ENCODE measurements at places on chromosomes 6 and 20. TPM values are rescaled to one million over a fixed set of nuclear protein-coding genes. Genes with fewer than 3 reads are reported as not detected.

- no peak for DNase-seq
Measured at GRCh38 chr20:40844332-40844731, 155.3 kb upstream of the MAFB start.

DNA sequence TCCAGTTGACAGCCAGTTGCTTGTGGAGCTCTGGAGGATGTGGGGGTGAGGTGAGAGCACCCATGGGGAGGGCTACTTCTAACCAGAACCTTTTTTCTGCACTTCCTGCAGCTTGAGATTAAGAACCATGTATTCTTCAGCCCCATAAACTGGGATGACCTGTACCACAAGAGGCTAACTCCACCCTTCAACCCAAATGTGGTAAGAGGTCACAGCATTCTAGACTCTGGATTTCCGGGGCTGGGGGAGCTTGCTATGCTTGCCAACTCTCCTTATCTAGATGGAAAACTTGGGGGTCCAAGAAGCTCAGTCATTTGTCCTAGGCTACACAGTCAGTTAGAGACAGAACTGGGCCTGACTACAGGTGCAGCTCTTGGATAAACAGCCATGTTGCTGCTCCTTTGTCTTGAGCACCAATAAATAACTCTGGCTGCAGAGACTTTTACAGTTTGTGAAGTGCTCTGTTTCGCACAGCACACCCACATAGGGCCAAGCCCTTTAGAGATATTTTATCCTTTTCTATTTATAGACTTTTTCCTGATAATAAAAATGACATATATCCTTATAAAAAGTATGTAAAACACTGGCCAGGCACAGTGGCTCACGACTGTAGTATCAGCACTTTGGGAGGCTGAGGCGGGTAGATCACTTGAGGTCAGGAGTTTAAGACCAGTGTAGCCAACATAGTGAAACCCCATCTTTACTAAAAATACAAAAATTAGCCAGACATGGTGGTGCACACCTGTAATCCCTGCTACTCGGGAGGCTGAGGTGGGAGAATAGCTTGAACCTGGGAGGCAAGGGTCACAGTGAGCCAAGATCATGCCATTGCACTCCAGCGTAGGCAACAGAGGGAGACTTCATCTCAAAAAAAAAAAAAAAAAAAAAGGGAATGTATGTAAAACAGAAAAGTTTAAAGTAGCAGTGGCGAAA lies 10.6 kb upstream of the IFT52 start:
- no peak for DNase-seq

Gene LAMA4
- total RNA-seq: 103 TPM

DNA sequence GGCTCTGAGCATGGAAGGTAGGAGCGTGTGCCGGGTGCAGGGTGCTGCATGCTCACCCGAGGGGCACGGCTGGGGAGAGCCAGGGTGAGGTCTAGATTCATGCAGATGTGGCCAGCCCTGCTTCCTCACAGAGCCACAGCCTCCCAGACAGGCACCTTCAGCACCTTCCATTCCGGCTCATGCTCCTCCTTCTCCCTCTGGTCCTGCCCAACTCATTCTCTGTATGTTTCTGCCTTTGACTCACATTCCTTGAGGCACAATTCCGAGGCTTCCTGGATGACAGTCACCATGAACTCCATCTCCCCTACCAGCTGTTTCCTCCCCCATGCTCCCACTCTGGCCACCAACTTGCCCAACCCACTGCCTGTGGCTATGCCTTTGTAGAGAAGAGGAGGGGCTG lies 35.4 kb downstream of the DACT2 start:
- DNase-seq: no peak

- peak; percentile 14 for DNase-seq
Measured at GRCh38 chr6:347951-348859, 43.3 kb upstream of the IRF4 start.

Gene ENPP3
- 0.14 TPM for total RNA-seq

Gene C20orf204
- 0.55 TPM for total RNA-seq

DNA sequence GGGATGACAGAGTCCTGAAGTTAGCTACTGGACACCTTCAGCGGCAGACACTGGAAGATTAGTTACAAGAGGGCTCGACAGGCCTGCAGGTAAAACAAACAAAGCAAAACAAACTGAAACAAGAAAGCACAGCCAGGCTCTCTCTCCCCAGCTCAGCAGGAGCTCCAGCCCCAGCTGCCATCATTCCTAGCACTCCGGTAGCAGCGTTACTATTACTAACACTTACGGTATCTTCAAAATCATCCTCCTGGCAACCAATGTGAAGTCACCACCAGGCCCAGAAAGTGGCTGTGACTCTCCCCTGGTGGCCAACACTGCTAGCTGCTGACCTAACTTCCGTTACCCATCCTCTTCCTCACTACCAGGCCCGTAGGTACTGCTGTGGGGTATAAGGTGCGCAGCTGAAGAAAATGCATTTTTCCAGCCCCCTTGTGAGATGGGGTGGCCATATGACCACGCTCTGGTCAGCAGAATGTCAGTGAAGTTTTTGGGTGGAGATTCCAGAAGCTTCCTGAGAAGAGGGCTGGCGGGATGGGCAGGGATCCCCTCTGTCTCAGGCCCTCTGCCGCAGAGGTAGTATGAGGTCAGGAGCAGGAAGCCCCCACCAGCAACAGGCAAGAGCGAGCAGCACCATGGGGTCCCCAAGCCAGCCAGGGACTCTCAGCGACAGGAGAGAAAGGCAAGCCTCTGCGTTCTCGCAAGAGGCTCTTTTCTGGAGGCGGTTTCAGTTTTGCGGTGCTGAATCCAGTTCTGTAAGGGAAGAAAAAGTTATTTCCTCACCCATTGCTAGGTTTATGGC lies 37.4 kb upstream of the TBXT start:
- DNase-seq: no peak

Gene GNAS-AS1
- total RNA-seq: 0.25 TPM

GRCh38 chr6:136880748-136881460 lies 41.2 kb upstream of the SLC35D3 start:
- no peak for DNase-seq

GRCh38 chr20:3739054-3739925 lies 6.8 kb downstream of the HSPA12B start:
- DNase-seq: peak; percentile 61

DNA sequence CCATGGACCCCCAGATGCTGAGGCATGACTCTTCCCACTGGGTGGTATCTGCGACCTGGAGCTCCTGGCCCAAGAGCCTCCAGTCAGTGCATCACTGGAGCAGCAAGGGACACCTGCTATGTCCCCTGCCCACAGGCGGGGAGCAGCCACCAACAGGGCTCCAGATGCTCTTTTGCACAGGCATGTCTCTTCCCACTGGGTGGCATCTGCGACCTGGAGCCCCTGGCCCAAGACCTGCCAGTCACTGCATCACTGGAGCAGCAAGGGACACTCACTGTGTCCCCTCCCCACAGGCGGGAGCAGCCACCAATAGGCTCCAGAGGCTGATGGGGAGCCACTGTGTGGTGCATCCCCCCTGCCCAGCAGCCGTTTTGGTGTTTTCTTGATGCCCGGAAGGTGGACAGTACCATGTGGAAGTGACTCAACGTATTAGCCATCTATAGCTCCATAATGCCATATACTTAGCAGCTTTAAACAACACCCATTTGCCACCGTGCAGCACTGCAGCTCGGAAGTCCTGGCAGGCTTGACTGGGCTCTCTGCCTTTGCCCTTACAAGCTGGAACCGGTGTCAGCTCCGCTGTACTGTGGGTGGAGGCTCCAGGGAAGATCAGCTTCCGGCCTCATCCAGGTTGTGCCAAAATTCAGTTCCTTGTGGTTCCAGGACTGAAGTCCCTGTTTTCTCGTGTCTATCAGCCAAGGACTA lies 124.9 kb upstream of the CST7 start:
- no peak for DNase-seq

Gene OR2H2
- total RNA-seq: not detected

Gene DEF6
- 1.0 TPM for total RNA-seq

- DNase-seq: no peak
Measured at GRCh38 chr6:90124874-90125510, 171.7 kb downstream of the BACH2 start.

DNA sequence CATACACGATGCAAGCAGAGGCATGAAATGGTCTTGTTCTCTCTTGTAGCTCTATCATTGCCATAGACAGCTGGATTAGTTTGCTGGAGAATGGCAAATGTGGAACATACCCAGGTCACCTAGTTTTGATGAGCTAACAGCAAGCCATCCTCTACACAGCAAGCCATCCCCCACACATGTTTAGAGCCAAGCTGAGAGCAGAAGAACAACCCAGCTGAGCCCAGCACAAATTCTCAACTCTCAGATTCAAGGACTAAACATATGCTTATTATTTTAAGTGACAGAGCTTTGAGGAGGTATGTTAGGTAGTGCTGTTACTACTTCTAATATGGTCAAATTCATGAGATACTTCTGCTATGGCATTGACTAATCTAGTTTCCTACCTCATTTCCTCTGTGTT lies 230.3 kb downstream of the OTOR start:
- DNase-seq: no peak

GRCh38 chr6:130995783-130996447 lies 67.1 kb downstream of the EPB41L2 start:
- DNase-seq: no peak

GRCh38 chr20:33791021-33791420 lies 20.1 kb upstream of the CHMP4B start:
- DNase-seq: no peak

DNA sequence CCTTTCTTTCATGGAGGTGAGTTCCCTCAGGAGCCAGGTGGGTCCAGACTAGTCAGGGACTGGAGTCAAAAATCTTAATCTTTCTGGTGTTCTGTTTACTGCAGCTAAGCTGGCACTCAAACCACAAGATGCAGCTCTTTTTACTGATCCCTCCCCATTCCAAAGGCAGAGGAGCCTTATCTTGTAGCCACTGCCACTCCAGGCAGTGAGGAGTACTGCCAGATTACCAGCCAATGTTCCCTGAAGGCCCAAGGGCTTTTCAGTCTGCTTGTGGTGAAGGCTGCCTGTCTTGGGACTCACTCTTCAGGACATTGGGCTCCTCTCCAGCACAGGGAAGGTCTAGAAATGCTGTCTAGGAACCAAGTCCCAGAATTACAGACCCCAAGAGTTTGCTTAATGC lies 490.4 kb upstream of the ADGRB3 start:
- DNase-seq: no peak

Gene TAF4
- total RNA-seq: 11.8 TPM

Gene SLC35F1
- total RNA-seq: 6.4 TPM

Gene BPHL
- 15.5 TPM for total RNA-seq

DNA sequence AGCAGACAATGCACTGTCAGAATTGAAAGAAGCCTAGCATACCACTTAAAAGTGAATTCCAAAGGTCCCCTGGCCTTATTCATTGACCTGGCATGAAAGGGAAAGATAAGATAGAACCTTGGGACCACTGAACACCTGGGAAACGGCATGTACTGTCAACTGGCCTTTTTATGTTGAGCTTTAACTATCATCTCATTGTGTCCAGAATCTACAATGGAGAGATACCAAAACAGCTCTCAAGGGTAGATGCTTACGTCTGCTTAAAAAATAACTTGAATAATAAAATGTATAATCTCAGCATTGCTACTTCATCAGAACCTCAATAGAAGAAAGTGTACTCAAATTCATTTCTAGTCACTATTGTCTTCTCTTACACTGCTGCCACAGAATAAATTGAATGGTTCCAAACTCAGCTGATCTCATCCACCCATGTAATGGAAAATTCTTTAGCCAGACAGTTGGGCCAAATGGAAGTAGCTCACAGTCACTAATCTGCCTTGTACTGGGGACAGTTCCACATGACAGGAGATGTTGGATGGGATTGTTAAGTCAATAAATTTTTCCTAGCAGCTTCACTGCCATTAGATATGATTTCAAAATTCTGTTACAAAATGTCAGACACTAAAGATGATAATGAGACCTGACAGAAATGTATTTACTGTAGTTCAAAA lies 93.8 kb downstream of the MLIP start:
- no peak for DNase-seq

DNA sequence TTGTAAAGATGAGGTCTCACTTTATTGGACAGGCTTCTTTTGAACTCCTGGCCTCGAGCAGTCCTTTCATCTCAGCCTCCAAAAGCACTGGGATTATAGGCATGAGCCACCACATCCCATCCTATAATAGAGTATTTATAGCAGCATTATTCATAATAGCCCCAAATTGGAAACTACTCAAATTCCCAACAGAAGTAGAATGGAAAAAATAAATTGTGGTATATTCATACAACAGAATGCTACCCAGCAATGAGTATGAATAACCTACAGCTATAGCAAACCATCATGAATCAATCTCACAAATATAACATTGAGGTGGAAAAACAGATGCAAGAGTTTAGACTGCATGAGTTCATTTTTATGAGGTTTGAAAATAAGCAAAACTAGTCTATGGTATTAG lies 84.8 kb upstream of the BTBD3 start:
- DNase-seq: no peak

DNA sequence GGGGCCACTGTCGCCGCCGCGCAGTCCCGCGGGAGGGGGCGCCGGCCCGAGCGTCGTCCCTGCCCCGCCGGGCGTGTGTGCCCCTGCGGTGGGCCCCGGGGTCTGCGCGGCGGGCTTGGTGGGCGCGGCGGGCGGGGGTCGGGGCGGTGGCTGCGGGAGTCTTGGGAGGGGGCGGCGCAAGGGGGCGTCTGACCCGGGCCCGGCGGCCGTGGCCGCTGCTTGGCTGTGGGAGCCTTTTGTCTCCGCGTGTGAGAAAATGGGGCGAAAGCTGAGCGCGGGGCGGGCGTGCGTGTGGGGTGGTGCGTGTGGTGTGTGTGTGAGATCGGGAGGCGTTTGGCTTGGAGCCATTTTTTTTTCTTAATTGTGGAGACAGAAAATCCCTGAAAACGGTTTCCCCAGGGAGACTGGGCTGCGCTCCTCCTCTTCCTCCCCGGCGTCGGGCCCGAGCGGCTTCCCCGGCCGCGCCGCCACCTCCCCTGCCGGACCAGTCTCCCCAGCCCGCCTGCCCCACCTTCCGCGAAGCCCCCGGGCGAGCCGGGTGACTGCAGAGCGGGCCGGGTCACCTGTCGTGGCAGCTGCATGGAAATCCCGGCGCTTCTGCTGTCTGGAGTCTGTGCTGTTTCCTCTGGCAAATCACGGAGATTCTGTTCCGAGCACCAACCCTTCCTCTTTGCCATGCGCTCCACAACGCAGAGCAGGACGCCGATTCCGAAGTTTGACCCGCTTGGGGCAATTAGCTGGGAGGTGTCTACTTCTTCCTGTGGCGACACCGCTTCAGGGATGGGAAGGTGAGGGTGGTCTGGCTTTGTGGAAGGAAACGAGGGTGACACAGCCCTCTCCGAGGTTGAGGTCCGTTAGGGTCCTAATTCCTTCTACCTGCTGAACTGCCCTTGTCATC lies 64.4 kb downstream of the GTF2H5 start:
- DNase-seq: peak; percentile 60

GRCh38 chr20:40006168-40006860 lies 682.7 kb downstream of the MAFB start:
- no peak for DNase-seq
